ENCODE measurements at places on chromosomes 7 and 10. TPM values are rescaled to one million over a fixed set of nuclear protein-coding genes. Genes with fewer than 3 reads are reported as not detected.

SPDYE2 gene
- total RNA-seq = not detected

TMEM270 gene
- total RNA-seq = not detected

HNRNPF gene
- 86.9 TPM for total RNA-seq

- no peak for DNase-seq
Observed at GRCh38 chr7:11858026-11858425, 26.0 kb upstream of the THSD7A start.

DNAJC12 gene
- not detected for total RNA-seq

Measured in CD8-positive, alpha-beta T cell (primary cell).